ENCODE measurements at places on chromosomes 3 and 15. TPM values are rescaled to one million over a fixed set of nuclear protein-coding genes. Genes with fewer than 3 reads are reported as not detected.
A peak's percentile ranks its signal among the peaks of the same experiment; 100 is the strongest.

DNA sequence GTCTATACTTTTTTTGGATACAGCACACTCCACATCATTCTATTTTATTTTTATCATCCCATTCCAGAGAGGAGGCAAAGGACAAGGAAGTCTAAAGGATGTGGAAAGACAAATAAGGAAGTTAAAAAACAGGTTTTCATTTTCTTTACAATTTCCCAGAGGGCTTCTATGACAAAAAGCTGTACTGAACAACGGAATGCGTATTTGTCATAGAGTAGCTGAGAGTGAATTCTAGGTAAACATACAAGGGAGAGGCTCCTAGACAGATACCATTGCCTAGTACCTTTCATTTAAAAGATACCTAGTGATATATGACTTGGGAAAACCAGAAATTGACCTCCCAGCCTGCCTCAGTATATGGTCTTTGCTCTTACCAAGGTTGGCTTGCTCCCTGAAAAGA, 341.7 kb downstream of the FHIT start:
- DNase-seq: no peak

GRCh38 chr3:111548092-111548491, 6.1 kb downstream of the CD96 start:
- no peak for DNase-seq

DNA sequence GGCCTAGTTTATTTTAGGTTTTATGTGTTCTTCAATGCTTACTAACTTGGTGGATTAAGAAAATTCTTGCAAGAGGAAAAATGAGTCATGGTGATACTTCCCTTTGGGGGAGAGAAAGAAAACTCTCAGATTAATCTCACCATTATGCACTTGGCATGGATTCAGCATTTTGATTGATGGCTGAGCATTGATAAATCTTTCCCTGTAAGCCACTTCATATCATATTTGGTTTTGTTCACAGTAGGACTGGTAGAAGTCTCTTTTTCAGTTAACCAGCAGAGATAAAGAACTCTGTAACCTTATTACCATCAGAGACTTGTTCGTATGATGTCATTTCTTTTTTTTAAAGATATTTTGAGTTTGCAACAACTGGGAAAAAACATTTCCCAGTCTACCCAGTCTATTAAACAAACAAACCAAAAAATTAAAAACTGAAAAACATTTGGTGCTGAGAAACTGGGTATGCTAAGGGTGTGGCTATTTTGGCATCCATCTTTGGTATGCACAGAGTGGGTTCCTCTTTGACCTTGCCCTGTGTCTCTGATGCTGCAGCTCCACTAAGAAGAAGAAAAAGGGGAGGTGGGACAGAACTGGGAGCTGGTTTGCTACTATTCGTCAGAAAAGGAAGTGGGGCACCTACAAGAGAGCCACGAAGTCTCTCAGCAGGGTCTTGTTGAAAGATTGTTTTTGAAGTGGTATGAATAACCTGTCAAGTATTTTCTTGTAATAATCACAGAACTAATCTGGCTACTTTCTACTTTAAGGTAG, 17.2 kb downstream of the TMOD3 start:
- peak; percentile 87 for DNase-seq

DNA sequence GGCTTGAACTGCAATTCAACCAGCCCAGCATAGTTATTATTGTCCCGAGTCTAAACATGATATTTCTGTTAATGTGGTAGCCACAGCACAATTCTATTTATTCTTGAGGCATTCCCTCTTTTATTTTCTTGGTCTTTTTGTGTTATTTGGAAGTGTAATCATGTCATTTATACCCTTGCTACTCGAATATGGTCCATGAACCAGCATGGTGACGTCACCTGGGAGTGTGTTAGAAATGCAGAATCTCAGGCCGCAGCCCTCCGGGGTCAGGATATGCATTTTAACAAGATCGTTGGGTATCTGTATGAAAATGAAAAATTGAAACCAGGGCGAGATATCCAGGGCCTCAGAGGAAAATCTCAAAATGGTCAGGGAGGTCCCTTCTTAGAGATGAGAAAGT, 165.0 kb upstream of the CTDSPL start:
- no peak for DNase-seq

DNA sequence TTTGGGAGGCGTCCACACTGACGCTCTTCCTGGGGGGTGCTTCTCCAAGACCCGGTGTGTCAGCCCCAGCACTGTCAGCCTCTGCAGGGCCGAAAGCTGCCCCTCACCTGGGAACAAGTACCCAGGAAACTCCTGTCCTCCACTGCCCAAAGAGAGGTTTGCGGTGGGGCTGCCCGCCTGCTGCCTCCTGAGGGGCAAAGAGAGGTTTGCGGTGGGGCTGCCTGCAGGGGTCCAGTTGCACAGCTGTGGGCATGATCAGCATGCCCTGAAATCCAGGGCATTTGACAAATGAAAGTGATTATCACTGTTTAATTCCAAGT, 15.1 kb upstream of the SNRPA1 start:
- no peak for DNase-seq

GRCh38 chr15:78968539-78969271, 23.9 kb upstream of the CTSH start:
- DNase-seq: no peak

DNA sequence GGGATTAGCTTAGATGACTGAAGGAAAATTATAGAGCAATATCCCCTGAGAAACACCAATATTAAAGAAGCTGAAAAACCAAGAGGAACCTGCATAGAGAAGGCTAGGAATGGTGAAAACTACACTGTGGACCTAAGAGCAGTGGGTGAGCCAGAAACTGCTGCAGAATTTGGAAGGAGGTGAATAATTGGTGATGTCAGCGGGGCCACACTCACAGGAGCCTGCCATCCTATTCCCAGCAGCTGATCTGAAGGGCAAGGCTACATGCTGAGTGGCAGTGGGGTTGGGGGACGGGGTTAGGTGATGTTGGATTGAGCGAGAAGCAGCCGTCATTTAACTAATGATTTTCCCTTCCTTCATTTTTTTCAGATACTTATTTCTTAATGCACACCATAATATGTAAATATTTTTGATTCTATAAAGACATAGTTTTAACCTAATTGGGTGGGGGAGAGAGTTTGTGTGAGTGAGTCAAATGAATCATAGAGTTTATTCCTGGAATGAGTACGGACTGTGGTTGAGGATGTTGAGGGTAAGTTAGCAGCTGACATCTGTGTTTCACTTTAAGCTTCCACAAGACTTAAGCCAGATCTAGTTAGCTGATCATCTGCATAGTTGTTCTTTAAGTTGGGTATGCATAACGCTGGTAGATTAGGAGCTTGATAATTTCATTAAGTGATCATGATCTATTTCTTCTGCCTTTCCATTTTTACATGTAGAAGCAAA, 222.8 kb downstream of the PTPRG start:
- DNase-seq: no peak

DNA sequence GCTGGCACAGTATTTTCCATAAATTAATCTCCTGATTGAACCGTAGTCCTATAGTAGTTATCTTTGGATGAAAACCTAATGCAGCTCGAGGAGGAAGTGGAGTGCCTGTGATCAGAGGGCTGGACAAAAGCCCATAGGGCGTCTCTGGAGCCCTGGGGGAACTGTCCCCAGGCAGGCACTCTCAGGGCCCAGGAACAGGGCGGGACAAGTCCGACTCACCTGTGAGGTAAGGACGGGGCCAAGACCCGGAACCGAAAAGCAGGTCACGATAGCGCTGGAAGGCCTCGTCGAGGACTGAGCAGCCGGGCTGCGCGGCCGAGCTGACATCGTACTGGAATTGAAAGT, 341 bp downstream of the HEXA start:
- peak; percentile 4 for DNase-seq

DNA sequence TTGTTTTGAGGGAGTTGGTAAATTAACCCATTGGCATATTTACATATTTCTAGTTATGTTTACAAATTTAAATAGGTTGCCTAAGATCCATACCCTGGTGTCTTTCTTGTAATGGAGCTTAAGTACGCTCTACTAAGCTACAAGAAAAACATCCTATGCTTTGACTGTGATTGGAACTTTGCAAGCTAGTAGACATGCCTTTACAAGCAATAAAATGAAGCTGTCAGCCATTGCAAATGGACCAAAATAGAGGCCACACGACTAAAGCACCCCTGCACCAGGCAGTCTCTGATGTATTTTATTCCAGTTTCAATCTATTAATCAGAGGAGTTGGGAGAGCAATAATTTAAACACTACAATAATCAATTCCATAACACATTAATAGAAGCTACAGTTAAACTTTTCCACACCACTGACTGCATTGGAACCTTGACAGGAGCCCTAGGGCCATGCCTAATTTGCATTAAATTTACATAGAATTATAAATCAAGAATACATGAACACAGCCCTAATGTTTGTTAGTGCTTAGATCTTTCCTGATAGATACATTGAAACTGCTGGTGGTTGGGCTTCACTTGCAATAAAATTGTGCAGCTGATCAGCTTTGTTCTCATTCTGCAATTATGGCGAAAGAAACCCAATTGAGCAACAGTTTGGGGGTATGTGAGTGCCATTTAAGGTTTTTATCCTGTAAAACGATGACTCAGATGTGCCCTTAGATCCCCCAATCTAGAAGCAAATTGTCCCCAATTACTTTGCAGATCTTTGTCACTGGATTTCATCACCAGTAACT, 360.1 kb downstream of the LSAMP start:
- DNase-seq: peak; percentile 76

Gene GOLGA6A
- total RNA-seq: not detected

Gene KNG1
- total RNA-seq: not detected
